ENCODE measurements at places on chromosomes 3 and 15.

GRCh38 chr3:169363318-169364265 is 299.9 kb downstream of the MECOM start:
- H3K27ac ChIP-seq, result no peak overlapping the region
- H3K4me1 ChIP-seq, result no peaks in the 10 kb centered on the region
- no peaks in the 10 kb centered on the region for H3K36me3 ChIP-seq

DNA sequence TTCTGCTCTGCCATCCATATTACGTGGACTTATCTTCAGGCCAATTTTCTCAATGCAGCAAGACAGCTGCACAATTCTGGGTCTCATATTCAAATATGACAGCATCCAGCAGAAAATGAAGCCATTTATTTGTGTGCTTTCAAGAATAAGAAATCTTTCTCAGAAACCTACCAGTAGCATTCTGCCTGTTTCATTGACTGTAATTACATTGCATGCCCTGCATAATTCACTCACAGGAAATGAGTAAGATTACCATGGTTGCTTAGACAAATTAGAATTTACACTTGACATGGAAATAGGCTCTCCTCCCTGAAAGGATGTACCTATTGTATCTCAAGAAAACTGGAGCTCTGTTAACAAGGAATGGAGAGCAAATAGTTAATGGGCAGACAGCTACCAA is 346.6 kb upstream of the DCBLD2 start:
- H3K4me1 ChIP-seq, result no peaks in the 10 kb centered on the region
- no peaks in the 10 kb centered on the region for H3K36me3 ChIP-seq
- no peak overlapping the region for H3K4me3 ChIP-seq
- no peak overlapping the region for H3K27ac ChIP-seq

DNA sequence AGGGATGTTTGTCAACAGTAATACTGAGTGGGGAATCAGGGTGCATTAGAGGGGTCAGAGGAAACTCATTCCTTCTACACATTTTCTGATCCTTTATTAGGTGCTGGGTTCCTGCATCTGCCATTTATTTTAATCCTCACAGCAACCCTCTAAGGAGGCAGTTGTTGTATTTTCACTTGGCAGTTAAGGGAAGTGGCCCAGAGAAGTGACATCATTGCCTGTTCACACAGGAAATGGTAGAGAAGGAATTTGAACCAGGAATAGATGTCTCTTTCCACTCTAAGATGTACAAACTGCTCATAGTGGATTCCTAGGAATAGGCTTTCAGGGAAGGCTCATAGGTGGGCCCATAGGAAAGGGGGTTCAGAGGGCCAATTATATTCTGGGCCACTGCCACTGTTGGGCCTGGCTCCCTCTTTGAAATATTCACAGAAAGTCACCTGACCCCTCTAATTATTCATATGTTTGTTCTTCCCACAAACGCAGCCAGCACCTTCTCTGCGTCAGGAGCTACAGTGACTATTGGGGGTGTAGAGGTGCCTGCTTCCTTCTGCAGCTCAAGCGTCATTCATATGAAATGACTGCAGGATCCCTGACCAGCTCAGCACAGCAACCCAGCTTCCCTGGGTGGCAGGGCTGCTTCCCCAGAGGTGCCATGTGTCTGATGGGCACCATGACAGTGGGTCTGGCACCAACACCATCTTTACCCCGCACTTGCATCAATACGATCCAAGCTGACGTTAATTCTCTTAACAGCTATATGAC is 163.9 kb upstream of the SMAD3 start:
- no peak overlapping the region for H3K27ac ChIP-seq
- no peaks in the 10 kb centered on the region for H3K27me3 ChIP-seq
- DNase-seq, result no peak
- peaks cover 14% of the 10 kb centered on the region for H3K4me1 ChIP-seq
- no peaks in the 10 kb centered on the region for H3K36me3 ChIP-seq

DNA sequence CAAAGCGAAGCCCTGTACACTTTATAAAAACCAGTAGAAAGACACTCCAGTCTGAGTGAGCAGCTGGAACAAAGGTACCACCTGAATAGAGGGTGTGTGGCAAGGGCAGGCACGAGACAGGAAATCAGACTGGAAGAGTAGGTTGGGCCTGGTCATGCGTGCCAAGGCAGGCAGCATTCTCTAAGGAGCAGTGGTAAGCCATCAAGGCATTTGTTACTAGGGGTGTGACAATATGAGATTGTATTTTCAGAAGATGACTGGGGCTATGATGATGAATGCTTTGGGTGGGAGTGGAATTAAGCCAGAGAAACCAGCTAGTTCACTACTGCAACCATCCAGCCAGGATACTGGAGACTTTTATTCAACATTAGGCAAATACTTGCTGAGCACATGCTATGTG is 5.0 kb downstream of the JMJD7 start:
- no peaks in the 10 kb centered on the region for H3K27me3 ChIP-seq
- peaks cover 12% of the 10 kb centered on the region for H3K36me3 ChIP-seq
- DNase-seq, result no peak
- H3K4me1 ChIP-seq, result peaks cover 34% of the 10 kb centered on the region
- no peak overlapping the region for H3K4me3 ChIP-seq

- H3K36me3 ChIP-seq, result peaks cover 8% of the 10 kb centered on the region
- H3K4me1 ChIP-seq, result no peaks in the 10 kb centered on the region
- no peak overlapping the region for H3K4me3 ChIP-seq
- DNase-seq, result no peak
- H3K27ac ChIP-seq, result no peak overlapping the region
- peaks cover 5% of the 10 kb centered on the region for H3K27me3 ChIP-seq
Measured at GRCh38 chr3:143793971-143794370, 54.3 kb downstream of the SLC9A9 start.

DNA sequence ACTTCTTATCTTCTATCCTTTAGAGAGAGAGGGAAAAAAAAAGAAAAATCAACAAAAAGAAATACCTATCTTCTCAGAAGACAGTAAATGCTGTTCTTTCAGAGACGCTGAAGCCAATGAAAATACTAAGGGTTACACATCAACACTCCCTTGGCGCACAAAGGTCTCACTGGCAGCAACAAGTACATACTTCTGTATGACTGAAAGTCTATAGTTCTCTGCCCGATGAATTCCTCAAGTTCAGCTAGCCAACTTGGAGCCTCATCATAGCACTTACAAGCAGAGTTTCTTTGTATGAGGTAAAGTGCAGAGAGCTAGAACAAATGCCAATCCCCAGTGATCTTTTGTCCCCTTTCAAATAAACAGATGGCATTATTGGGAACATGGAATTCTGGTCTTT is 62.7 kb downstream of the CPNE4 start:
- H3K27ac ChIP-seq, result no peak overlapping the region
- no peaks in the 10 kb centered on the region for H3K36me3 ChIP-seq
- no peaks in the 10 kb centered on the region for H3K4me1 ChIP-seq
- H3K4me3 ChIP-seq, result no peak overlapping the region
- H3K27me3 ChIP-seq, result peaks cover 2% of the 10 kb centered on the region

DNA sequence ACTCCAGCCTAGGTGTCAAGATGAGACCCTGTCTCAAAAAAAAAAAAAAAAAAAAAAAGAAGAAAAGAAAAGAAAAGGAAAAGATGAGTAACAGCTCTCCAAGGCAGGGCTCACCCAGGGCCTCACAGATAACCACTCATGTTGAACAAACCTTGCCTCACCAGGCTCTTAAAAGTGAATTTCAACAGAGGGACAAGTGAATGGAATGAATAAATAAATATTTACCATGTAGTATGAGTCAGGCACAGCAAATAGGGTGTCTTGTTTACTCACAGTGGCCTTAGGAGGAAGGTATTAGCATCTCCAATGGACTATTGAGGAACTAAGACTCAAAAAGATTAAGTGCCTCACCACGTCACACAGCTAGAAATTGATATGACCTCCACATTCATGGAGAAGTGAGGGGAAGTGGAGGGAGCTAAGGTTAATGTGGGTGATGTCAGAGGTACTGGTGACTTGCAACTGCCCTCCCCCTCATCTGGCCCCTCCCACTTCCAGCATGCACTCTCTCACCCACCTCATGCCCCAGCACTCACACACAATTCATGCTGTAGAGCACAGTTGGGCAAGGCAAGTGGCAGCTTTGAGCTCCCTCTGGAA is 255.5 kb downstream of the UACA start:
- peaks cover 73% of the 10 kb centered on the region for H3K4me1 ChIP-seq
- no peak overlapping the region for H3K4me3 ChIP-seq
- H3K27ac ChIP-seq, result peak overlapping the region; percentile 46
- peaks cover 8% of the 10 kb centered on the region for H3K27me3 ChIP-seq
- peaks cover 16% of the 10 kb centered on the region for H3K36me3 ChIP-seq

- no peaks in the 10 kb centered on the region for H3K36me3 ChIP-seq
- no peak overlapping the region for H3K4me3 ChIP-seq
- H3K4me1 ChIP-seq, result no peaks in the 10 kb centered on the region
- no peak for DNase-seq
Measured at GRCh38 chr3:132964266-132964665, 73.9 kb upstream of the TMEM108 start.

GRCh38 chr3:42205800-42206514 is 60.0 kb downstream of the CCK start:
- DNase-seq, result no peak
- H3K36me3 ChIP-seq, result peaks cover 26% of the 10 kb centered on the region
- no peak overlapping the region for H3K27ac ChIP-seq
- H3K4me3 ChIP-seq, result no peak overlapping the region
- H3K4me1 ChIP-seq, result no peaks in the 10 kb centered on the region

GRCh38 chr3:54427941-54428871 is 305.9 kb downstream of the CACNA2D3 start:
- no peak overlapping the region for H3K4me3 ChIP-seq
- DNase-seq, result peak; percentile 4
- no peak overlapping the region for H3K27ac ChIP-seq

DNA sequence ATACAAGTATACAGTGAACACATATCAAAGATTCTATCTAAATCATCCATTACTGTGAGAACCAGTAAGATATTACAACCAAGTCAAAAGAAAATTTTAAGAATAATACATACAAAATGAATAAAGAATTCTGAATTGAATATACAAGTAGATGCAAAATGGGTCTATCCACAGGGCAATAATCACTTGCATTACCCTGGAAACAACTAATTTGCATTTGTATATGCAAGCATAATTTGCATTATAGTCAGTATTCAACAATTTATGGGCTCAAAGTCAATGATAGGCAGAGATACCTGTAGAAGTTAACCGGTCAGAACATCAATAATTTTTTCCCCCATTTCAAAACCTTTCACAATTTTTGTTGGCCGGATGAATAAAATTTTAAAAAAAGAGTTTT is 512.2 kb upstream of the ALCAM start:
- no peak for DNase-seq
- no peaks in the 10 kb centered on the region for H3K36me3 ChIP-seq
- H3K27ac ChIP-seq, result no peak overlapping the region
- H3K27me3 ChIP-seq, result no peaks in the 10 kb centered on the region
- H3K4me3 ChIP-seq, result no peak overlapping the region
- no peaks in the 10 kb centered on the region for H3K4me1 ChIP-seq

- H3K36me3 ChIP-seq, result no peaks in the 10 kb centered on the region
- DNase-seq, result no peak
- no peak overlapping the region for H3K27ac ChIP-seq
Measured at GRCh38 chr3:5309171-5309570, 121.7 kb downstream of the EDEM1 start.

GRCh38 chr3:160012108-160012507 is 23.5 kb downstream of the IL12A start:
- peak overlapping the region; percentile 37 for H3K27ac ChIP-seq
- H3K36me3 ChIP-seq, result no peaks in the 10 kb centered on the region
- no peaks in the 10 kb centered on the region for H3K27me3 ChIP-seq
- H3K4me1 ChIP-seq, result peaks cover 42% of the 10 kb centered on the region
